Stimulated activated CD8-positive, alpha-beta memory T cell treated with anti-CD3 and anti-CD28 coated beads, Interleukin-4, amount 100 ng/mL, for 1 hour (primary cell): ENCODE measurements at places on chromosomes 11 and 22.

DNA sequence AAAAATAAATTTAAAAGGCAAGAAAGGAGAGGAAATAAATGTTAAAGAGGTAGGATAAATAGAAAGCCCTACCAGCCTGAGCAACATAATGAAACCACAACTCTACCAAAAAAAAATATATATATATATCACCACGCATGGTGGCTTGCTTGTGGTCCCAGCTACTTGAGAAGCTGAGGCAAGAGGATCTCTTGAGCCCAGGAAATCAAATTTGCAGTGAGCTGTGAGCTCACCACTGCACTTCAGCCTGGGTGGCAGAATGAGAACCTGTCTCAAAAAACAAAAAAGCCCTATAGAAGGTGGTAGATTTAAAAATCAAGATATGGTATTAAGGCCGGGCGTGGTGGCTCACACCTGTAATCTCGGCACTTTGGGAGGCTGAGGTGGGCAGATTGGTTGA lies 10.5 kb downstream of the NUCB2 start:
- no peak for DNase-seq

- no peak for DNase-seq
Observed at GRCh38 chr11:102592634-102593581, 32.2 kb downstream of the MMP20 start.

- DNase-seq = no peak
Observed at GRCh38 chr22:17888855-17889254, 114.6 kb upstream of the BID start.

GRCh38 chr22:40211476-40212054 lies 33.8 kb downstream of the TNRC6B start:
- DNase-seq = no peak

DNA sequence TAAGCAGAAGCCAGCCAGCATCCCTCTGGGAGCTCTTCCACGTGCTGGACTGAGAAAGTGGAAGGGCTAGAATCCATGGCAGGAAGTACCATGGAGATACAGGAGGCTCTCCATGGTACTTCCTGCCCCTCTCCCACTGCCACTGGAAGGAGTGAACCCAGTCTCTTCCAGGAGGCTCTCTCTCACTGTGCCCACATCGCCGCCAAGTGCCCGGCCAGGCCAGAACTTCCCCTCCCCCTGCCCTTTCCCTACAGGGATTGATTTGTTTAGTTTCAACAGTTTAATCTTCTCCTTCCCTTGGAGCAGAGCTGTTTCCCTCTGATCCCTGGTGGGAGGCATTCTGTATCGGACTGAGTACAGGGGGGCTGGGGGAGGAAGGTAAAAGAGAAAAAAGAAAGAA lies 133.6 kb downstream of the DSCAML1 start:
- no peak for DNase-seq

- DNase-seq = no peak
Observed at GRCh38 chr11:13302420-13302958, 24.9 kb downstream of the BMAL1 start.

DNA sequence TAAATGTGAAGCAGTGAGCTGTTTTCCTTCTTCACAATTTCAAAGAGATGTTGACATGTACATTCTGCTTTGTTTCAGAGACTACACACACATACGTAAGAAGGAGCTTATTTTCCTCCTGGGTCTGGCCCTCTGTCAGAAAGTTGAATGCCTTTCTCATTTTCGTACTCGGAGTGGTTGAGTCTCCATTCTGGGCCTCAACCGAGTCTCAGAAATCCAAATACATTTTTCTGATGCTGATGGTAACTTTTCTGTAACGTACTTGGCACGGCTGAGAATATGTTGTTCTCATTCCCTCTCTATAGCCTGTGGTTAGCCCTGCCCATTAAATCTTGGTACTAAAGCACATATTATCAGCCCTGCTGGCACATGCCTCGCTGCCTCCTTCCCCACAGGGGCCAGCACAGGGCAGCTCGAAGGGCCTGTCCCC lies 25.3 kb downstream of the PARVA start:
- no peak for DNase-seq

- DNase-seq = no peak
Observed at GRCh38 chr22:30181459-30182349, 64.9 kb downstream of the LIF start.
